Gastroesophageal sphincter (tissue), 4 donors: ENCODE measurements at places on chromosomes 16 and 17.
A peak's percentile ranks its signal among the peaks of the same experiment; 100 is the strongest.

DNA sequence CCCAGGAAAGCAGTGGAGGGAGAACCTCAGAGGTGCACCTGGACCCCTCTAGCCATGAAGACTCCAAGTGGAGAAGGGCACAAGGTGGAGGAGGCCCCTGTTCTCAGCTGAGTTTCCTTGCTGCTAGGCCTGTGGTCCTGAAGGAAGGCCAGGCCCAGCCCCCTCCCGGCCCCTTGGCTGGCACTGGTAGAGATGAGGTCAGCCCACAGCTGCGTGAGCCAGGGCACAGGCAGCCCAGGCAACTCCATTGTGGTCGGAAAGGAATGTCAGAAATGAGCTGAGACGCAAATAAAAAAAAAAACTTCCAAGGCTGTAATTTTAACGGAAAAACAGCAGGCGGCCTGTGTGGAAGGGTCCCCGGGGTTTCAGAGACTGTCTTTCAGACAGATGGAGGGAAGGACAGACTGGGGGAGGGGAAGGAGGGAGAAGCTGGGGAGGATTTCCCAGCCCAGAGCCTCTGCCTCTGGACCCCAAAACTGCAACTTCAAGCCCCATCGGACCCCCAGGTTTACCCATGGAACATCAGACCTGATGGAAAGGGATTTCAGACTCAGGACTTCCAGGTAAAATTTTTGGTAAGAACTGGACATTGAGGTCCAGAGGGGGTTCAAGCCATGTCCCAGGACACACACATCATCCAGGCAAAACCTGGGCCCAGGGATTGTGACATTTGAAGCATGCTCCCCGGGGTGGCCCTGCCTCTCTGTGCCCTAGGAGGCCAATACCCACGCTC lies 25.6 kb upstream of the MRPS23 start:
- peak; percentile 92 for ATAC-seq

GRCh38 chr16:30569281-30569680 lies 2.2 kb downstream of the ZNF688 start:
- ATAC-seq, result no peak

DNA sequence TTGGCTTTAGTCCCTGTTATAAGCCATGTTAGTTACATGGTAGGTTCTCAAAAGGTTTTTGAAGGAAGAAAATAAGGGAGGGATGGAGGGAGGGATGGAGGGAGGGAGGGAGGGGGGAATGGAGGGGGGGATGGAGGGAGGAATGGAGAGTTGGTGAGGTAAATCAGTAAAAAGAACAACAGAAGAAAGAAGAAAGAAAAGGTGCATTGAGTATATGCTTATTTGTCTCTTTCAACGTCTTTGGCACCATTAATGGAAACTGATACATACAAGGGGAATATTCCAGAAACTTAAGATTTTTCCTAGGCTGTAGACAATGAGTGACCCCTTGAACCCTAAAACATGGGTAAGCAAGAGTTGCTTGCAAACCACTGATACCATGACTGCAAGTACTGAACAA lies 1056.3 kb downstream of the CDH11 start:
- no peak for ATAC-seq

- no peak for ATAC-seq
Observed at GRCh38 chr16:46974352-46974751, 878 bp upstream of the DNAJA2 start.

DNA sequence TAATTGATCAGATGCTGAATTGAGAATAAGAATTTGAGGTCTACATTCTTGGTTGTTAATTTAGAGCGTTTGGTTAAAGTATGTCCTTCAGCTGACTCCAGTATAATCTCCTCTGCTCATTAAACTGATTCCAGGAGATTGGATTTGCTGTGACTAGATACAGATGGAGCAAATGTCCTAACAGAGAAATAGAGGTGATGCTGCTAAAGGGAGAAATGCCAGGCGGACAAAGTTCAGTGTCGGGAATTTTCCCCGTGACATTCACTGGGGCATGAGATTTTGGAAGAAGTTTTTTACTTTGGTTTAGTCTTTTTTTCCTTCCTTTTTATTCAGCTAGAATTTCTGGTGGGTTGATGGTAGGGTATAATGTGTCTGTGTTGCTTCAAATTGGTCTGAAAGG lies 19.0 kb downstream of the PRKAR1A start:
- ATAC-seq, result no peak

- no peak for ATAC-seq
Observed at GRCh38 chr17:60724647-60725046, 47.0 kb downstream of the BCAS3 start.
